ENCODE measurements at places on chromosomes 5 and 9.
A peak's percentile ranks its signal among the peaks of the same experiment; 100 is the strongest.

GRCh38 chr9:23907343-23907742, 81.3 kb upstream of the ELAVL2 start:
- no peak for DNase-seq

GRCh38 chr5:177507596-177508220, 1.9 kb downstream of the DOK3 start:
- no peak for DNase-seq

DNA sequence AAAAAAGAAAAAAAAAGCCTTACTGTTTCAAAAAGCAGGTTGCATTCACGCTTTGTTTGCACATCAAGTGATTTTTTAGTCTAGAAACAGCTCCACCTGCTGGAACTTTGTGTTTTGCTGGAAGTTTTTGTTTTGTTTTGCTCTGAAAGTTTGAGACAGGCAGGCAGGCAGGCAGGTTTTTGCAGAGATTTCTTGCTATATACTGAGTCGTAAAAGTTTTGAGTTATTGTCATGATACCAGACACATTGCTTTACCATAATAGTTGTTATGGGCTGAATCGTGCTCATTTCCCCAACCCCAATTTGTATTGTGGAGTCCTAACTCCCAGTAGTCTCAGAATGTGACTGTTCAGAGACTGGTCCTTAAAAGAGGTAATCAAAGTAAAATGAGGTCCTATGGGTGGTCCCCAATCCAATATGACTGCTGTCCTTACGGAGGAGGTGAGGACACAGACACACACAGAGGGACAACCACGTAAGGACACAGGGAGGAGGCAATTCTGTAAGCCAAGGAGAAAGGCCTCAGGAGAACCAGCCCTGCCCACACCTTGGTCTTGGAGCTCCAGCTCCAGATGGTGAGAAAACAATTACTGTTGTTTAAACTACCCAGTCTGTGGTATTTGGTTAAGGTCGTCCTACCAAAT, 20.9 kb downstream of the OR2Y1 start:
- DNase-seq: peak; percentile 44

DNA sequence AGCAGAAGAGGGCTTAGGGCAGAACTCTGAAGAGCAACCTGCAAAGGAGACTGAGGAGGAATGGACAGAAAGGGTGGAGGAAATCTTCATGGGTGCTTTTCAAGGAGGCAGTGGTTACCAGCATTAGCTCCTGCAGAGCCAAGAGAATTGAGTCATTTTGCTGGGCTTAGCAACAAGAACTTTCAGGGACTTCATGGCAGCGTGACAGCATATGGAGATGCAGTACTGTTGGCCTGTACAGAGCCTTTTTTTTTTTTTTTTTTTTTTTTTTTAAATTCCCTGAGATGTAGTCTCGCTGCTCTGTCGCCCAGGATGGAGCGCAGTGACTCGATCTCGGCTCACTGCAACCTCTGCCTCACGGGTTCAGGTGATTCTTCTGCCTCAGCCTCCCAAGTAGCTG, 296.0 kb upstream of the DMRT1 start:
- DNase-seq: no peak

GRCh38 chr5:35319333-35320002, 89.2 kb upstream of the PRLR start:
- peak; percentile 63 for DNase-seq

DNA sequence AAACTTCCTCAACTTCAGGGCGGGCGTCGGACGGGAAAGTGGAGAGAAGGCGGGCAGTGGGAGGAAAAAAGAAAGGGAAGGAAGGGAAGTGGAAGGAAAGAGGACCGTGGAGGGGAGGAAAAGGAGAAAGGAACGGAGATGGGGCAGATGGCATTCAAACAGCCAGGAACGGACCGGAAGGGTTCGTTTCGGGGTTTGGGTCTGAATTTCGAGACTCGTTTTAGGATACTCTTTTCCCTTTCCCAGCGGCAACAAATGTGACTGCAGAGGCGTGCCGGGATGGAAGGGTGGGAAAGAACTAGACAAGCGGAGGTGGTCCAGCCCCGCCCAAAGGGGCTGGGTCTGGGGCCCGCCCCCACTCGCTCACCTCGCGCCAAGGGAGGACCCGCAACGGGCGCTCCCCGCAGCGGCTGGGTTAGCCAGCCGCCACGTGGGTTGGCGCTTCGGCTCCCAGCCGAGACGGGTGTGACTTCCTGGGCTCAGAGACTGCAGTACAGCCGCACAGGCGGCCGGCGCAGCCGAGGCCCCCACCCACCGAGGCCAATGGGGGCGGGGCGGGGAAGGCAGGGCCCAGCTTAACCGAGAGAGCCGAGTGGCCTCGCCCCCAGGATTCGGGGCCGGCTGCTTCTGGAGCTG, 2.7 kb downstream of the VCAN start:
- DNase-seq: peak; percentile 91

DNA sequence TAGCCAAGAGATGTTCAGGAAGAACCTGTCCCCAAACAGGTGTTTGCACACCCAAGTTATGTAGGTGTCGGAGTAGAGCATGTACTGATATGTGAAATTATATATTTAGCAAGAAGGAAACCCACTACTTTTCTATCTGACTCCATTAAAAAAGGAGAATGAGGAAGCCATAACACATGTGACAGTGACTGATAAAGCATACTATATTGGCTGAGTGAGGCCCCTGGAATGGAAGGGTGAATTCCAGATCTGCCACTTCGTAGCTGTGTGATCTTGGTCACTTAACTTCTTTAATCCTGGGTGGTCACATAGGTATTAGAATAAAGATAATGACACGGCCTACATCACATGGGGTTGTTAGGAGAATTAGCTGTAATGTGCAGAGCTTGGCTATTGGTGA, 116.0 kb upstream of the MAN2A1 start:
- no peak for DNase-seq

DNA sequence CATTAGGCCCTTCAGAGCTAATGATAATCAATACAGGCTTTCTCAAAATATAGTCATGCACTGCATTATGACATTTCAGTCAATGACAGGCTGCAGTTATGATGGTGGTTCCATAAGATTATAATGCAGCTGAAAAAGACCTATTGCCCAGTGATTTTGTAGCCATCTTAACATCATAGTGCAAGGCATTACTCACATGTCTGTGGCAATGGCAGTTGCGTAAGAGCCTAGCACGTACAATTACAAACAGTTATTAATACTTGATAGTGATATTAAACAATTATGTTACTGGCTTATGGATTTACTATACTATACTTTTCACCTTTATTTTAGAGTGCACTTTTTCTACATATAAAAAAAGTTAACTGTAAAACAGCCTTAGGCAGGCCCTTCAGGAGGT, 214.8 kb downstream of the ISL1 start:
- no peak for DNase-seq

DNA sequence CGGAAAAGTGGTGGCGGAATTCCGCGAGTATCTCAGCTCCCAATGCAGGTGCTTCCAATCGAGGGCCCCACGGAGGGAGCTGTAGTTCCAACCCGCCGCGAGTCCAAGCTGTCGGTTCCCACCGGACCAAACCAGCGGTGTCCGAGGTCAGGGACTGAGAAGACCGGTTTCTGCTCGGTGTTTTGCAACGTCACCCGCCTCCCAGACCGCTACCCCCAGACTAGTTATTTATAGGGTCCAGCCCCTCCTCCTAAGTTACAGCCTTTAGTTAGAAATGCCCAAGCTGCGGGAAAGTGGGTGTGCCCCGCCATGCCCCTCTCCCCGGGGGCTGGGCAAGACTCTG, 677 bp upstream of the MYORG start:
- DNase-seq: no peak

- no peak for DNase-seq
These were observed 66.1 kb upstream of the PPP1R26 start for GRCh38 chr9:135413461-135413860.

- no peak for DNase-seq
These were observed 30.6 kb upstream of the ADAMTS2 start for GRCh38 chr5:179375831-179376365.

DNA sequence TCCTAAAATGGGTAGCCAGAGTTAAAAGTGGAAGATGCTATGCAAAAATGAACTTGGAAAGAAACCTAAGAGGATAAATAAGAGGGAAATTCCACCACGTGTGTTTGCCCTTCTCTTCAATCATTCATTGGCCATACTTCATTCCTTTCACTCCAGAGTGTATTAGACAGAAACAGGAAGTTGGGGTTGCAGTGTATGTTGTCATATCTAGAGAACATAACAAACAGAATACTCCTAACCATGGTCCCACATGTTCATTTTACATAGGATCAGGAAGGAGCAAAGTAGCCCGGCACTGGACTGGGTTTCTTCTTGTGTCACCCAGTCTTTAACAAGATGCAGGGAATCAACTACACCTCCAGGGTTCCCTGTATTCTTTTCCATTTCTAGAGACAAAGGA, 7.6 kb upstream of the GPBP1 start:
- no peak for DNase-seq

GRCh38 chr9:32968101-32969011, 33.1 kb downstream of the APTX start:
- peak; percentile 51 for DNase-seq

GRCh38 chr5:96871027-96871399, 5.3 kb upstream of the ERAP2 start:
- DNase-seq: no peak

- no peak for DNase-seq
These were observed 8.5 kb upstream of the ACSL6 start for GRCh38 chr5:132019857-132020555.

DNA sequence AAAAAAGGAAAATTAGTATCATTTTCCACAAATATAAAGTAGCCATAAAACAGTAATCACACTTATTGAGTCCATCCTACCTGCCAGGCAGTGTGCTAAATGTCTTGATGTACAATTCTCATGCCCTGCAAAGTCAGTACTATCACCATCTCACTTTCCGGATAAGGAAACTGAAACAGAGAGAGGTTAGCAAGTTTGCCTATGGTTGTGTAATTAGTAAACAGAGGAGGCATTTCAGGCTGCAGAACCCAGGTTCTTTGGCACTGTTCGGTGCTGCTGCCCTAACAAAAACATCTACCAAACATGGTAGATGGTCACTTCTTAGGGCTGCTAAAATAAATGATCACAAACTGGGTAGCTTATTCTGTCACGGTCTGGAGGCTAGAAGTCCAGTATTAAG, 22.6 kb downstream of the PLAC8L1 start:
- no peak for DNase-seq

GRCh38 chr9:123866497-123866896, 63.4 kb downstream of the DENND1A start:
- peak; percentile 17 for DNase-seq

- DNase-seq: no peak
These were observed 37.4 kb downstream of the CAMK4 start for GRCh38 chr5:111261610-111262009.

GRCh38 chr9:4243113-4243512, 56.8 kb downstream of the GLIS3 start:
- DNase-seq: no peak

GRCh38 chr9:83166372-83166771, 103.4 kb upstream of the RASEF start:
- DNase-seq: no peak

- no peak for DNase-seq
These were observed 27.0 kb downstream of the CDKN2A start for GRCh38 chr9:21967169-21967568.

DNA sequence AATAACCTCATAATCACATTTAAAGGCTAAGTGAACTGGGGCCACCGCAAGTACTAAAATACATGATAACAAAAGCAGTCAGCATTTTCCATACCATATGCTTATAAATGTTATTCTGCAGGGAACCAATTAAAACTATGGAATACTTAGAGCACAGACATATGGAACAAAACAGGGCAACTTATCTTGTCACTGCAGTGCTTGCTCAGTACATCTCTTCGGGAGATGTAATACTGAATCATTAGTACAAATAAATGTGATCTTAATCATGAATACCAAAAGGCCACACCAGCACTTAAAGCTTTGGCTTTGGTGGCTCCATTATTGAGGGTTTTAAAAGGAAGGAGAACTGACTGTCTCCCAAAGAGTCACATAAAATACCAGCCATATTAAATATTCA, 32.1 kb downstream of the PRUNE2 start:
- peak; percentile 51 for DNase-seq

DNA sequence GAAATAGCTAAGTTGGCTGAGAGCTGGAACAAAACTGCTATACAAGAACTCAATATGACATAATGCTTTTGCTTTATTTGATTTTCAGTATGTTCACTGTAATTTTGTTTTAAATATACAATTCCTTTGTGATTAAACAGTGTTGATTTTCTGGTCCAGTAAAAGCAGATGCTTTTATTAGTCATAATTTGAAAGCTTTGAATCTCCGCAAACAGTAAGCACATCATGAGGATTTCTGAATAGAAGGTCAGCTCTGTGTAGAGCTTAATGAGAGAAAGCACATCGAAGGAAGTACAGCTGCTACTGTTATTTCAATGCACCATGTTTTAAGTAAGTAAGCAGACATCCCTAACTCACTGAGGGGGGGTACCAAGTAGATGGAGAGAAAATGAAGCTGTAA, 701.3 kb upstream of the ACO1 start:
- DNase-seq: no peak

- no peak for DNase-seq
These were observed 239.3 kb downstream of the GADD45G start for GRCh38 chr9:89844075-89844474.

- peak; percentile 79 for DNase-seq
These were observed 129.7 kb upstream of the PCA3 start for GRCh38 chr9:76634356-76635054.

DNA sequence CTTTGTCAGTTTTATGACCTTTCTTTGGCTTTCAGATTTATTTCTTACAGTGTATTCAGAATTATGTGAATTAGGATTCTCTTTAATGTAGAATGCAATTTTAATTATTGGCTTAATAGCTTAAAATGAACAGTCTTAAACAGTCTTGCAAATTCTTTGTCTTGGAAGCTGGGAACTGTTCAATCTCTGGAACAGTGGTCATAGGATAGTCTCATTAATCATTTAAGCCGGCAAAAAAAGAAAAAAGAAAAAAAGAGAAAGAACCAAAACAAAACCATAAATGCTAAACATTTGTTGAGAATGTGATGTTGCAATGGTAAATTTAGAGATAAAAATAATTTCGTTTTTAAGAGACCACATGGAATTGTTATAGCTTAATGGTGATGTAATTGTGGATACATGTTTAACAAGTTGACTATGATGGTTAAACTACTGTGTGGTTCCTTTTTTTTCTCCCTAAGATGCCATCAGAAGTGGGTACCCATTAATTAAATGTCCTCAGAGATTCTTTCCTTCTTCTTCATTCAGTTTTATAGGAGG, 61.6 kb downstream of the NNT start:
- DNase-seq: peak; percentile 47

GRCh38 chr9:132319421-132320110, 35.2 kb downstream of the SETX start:
- DNase-seq: no peak

DNA sequence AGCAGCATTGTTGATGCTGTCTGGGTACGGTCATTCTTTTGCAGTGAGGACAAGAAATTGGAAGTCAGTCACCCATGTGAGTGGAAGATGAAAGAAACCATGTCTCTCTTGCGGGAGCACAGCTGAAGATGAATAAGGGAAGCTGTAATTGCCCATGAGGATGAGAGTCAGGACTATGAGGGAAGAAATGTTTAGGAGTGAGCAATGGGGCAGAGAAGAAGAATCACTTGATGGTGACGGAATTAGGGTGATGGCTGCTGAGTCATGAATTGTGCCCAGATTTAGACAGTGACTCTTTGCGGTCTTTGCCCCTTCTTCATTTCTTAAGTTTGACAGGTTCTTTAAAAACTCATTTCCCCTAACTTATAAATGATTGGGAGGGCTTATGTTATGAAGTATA, 183.3 kb downstream of the MAST4 start:
- peak; percentile 23 for DNase-seq

- no peak for DNase-seq
These were observed 62.4 kb downstream of the SMIM23 start for GRCh38 chr5:171848006-171848405.
